Iris pigment epithelial cell (primary cell): ENCODE measurements at places on chromosomes 1 and 21.

DNA sequence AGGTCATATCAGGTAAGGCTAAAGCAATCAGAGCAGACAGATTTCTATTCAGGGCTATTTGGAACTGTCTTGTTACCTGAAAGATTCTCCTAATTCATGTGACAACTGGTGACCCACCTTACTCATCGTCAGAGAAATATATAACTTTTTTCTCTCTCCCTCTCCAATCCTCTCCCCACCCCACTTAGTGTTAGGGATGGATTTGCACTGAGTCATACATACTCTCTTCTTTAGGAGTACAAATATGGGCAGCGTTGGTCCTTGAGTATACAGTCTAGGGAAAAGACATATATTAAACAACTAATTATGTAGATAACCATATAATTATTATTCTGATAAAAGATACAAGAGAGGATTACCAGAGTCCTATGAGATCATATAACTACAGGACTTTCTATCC lies 246.3 kb downstream of the HHIPL2 start:
- no peak for DNase-seq

DNA sequence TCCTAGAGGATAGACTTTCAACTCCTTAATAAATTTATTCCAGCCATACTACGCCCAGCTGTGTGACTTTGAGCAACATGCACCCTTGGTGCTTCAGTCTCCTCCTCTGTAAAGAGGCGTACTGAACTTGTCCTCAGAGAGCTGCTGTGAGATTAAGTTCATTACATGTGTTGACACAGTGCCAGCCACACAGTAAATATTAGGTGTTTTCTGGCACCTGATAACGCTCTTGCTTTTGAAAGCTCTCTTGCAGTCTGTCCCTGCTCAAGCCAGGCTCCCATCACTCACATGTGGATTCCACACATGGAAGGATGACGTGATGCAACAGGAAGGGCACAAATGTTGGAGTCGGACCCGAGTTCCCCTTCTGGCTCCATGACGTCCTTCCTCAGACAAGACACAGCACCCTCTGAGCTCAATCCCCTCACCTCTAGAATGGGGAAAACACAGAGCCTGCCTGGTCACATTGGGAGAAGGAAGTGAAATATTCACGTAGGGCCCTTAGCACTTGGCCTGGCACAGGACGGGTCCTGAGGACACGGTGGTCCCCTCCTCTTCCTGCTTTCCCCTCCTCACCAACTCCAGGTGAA lies 7.7 kb downstream of the IFNLR1 start:
- DNase-seq, result no peak

DNA sequence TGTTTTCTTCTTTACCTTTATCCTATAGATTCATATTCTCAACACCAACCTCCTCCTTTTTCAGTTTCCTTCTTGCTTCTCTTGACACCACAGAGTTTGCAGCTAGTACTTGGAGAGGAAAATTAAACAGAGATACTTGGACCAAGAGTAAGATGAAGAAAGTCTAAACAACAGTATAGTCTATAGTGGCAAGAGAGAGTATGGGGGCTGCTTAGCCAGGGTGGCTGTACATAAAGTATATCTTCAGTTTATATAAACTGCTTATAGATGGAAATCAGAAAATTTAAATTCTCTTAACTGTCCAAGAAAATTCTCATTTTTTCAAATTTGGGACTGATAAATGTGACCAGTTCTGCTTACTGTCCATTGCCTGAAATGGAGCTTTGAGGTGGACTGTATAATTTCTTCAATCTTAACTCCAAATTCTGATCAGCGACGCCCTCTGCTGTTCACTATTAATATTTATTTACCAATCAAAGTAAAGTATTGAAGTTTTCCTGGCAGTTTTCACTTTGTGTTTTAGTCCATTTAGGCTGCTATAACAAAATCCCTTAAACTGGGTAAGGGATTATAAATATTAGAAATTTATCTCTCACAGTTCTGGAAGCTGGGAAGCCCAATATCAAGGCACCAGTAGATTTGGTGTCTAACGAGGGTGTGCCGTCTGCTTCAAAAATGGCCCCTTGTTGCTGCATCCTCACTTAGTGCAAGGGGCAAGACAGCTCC lies 14.8 kb upstream of the METTL18 start:
- peak; percentile 39 for DNase-seq

DNA sequence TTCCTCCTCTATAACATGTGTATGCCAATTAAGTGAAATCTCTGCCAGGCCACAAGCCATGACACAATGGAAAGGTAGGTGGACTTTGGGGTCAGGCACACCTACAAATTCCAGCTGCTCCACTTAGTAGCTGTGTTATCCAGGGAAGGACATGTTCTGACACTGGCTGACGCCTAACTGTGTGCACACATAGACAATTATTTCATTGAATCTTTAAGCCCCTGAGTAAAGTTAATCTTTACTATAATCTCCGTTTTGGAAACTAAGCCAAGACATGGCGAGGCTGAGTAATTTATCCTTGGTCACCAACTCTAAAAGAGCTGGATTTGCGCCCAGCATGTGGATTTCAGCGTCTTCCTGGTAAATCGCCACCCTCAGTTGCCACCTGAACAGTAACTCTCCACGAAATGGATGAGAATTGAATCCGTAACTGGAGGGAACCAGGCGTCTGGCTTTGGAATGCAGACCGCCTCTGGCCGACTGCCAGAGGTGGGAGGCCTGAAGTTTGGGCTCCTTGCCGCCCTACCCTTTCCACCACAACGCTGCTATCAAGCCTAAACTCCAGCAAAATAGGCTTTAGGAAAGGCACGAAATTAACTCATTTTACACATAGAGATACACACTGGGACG lies 888 bp upstream of the SNRPE start:
- DNase-seq, result peak; percentile 23

DNA sequence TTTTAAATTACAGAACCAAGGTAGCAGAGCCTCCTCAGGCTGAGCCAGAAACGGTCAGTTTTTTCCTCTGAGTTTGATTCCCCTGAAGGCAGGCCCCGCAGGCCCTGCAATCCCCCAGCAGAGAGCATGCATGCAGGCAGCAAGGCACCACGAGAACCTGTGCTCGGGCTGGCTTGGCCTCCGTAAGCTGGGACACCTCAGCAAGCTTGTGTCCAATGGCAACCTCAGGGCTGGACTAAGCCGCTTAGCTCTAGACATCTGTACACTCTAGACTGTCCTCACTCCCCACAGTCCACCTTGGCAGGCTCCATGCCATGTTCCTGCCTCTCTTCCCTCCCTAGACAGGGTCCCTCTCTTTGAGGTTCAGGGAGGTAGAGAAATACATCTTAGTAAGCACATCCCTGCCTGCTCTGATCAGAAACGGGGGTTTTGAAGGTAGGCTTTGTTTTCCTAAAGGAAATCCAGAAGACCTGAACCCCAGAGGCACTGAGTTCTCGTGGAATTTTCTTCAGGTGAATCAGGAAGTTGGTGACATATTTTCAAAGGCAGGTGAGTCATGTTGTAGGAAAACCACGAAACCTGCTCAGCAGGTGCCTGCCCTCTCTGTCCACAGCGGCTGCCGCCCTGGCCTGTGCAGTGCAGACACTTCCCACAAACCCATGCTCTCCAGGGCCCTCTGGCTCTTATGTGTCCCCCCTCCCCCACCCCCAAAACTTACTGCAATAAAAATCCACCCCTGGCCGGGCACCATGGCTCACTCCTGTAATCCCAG lies 7.0 kb downstream of the TMEM63A start:
- no peak for DNase-seq
